Ureter (tissue), 1 donor: ENCODE measurements at places on chromosomes 3 and 15.

- DNase-seq, result no peak
Observed at GRCh38 chr15:57553526-57553925, 38.2 kb upstream of the MYZAP start.

GRCh38 chr3:197434830-197435229, 120.9 kb downstream of the BDH1 start:
- DNase-seq, result no peak

DNA sequence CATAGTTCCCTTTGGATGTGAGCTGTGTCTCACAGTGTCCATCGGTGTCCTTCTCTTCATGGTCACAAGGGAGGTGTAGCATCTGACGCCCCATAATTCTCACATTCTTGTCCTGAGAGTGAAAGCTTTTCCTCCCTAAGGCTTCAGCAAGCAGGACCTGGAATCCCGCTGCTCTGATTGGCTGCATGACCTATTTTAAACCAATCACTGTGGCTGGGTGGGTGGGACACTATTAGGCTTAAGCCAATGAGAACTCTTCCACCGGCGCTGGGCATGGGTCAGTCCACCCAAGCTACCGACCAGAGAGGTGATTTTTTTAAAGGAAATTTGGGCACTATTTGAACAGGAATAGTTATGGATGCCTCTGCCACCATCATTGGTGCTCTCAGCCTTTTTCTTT, 385.9 kb downstream of the MFSD1 start:
- DNase-seq, result no peak

DNA sequence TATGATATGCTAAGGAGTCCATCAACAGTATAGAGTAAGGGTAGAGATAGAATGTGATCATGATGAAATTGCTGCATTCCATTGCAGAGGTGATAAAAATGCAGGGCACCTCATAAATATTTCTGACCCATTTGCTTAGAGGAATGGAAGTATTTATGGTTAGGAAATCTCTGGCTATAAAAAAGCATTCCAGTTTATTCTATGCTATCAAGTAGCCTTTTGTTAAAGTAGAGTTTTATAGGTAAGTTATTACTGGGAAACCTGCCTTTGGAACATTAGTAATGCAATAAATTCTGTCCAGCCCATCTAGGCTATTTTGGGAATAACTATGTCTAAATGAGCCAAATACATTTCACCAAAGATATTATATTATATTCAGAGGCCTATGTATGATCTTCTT, 19.8 kb upstream of the STRIT1 start:
- DNase-seq, result no peak

- DNase-seq, result no peak
Observed at GRCh38 chr3:53022647-53023046, 23.2 kb downstream of the SFMBT1 start.

- no peak for DNase-seq
Observed at GRCh38 chr15:22973286-22973685, 6.9 kb downstream of the CYFIP1 start.

GRCh38 chr3:27681249-27681748, 40.8 kb downstream of the EOMES start:
- DNase-seq, result no peak

DNA sequence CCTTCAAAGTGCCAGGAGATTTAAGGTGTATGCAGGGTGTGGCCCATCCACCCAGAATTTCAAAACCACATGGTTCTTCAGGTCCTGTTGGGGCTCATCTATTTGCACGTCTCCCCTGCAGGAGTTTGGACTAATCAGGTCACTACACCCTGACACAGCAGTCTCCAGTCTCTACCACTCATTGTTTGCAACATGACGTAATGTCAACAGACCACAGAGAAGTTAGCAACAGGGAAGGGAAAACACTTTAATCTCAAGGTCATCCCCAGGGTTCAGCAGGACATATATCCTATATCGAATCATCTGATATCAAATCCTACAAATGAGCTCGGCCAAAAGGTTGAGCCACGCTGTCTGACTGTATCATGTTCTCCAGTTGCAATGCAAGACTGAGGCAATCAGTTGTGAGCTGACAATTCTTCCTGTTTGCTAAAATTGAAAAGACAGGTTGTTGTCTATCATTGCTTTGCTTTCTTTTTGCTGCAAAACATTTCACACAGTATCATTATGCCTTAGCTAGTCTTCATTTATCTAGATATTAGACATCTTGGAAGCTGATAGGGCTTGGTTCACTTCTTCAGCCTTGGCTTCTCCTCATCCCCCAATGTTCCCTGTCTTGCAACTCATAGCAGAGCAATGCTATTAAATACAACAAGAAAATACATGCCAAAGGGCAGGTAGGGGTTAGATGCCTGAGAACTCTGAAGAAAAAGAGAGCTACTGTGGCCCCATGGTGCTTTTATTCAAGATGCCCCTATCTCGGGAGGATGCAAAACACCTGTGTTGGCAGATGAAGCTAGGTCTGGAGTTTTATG, 13.4 kb upstream of the LEKR1 start:
- no peak for DNase-seq

- no peak for DNase-seq
Observed at GRCh38 chr3:165459111-165459510, 262.9 kb upstream of the SLITRK3 start.

DNA sequence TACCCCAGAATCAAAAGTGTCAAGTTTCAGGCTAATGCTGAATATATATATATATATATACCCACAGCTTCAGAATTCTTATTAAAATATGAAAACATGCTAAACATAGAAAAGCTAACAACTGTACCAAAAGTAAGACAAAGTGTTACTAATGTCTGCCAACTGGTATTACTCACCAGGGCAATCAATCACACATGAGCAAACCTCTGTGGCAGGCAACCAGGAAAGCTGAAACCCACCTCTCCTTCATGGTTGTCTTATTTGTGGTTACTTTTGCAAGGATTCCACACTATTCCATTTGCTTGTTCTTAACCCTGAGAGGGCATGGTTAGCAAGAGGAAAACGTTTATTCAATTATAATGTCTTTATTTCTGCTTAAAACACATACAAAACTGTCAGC, 512.3 kb upstream of the MDFIC2 start:
- DNase-seq, result no peak

DNA sequence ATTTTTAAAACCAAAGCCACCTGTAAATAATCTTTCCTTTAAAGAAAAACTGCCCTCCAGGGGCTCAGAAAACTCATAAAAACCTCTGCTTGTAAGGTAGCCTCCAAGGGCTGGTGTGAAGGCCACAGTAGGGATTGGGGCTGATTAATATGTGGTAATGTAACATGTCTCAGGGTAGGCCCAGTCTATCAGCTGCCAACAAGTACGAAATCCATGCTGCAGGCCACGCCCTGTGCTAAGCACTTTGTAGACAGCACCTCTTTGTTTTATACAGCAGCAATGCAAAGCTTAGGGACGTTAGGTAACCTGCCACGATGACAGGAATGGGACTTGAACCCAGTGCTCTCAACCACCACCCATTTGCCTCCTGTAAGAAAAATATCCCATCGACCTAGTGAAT, 65.6 kb upstream of the PRICKLE2 start:
- DNase-seq, result no peak

GRCh38 chr3:129058441-129059200, 2.0 kb upstream of the GP9 start:
- no peak for DNase-seq

- DNase-seq, result no peak
Observed at GRCh38 chr3:32575451-32576113, 4.9 kb upstream of the DYNC1LI1 start.

DNA sequence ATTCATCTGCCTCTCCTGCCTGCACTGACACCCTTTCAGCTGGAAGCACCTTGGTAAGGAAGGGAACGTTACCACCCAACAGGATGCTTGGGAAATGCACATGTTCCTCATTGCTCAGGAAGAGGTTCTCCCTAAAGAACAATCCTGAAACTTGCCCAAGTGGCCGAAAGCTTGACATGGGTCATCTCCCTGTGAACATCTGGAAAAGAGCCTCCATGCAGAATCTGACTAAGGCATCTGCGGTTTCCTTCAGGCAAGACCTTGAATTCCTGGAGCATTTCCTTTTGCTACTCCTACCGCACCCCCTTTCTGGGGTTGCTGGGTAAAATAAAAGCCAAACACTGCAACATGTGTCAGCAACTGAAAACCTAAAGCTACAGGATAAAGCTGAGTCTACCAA, 68.7 kb upstream of the SNRK start:
- no peak for DNase-seq

DNA sequence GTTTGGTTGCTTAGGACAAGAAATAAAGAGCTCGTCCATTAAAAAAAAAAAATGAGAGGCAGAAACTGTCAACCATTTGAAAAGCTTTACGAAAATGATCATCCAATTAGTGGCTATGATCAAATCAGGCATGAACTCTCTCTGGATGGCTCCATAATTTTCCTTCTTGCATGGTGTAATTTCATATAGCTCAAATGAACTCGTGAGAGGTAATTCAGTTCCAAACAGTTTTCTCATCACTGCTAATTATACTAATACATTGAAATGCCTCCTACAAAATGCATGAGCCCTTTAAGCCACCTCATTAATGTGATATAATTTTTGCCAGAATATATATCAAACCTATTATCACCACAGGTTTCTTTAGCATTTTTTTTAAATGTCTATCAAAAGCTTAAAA, 239.5 kb upstream of the MEIS2 start:
- no peak for DNase-seq

- no peak for DNase-seq
Observed at GRCh38 chr3:67349551-67350174, 304.7 kb downstream of the SUCLG2 start.

DNA sequence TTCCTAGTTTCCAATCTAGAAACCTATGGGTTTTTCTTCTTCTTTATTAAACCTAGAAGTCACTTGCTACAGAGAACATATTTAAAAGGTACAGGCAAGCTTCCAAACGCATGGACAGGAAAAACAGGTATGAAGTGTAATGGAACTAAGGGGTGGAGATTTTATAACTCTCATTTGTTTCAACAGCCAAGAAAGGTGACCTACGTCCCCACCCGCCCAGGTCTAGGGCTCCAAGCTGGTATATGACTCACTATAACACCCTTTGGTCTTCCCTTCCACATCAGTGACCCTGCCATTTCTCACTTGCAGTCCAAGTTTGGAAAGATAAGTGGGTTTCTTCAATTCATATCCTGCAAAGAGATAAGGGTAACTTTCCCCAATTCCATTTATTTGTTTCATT, 6.0 kb upstream of the LIPH start:
- peak; percentile 77 for DNase-seq

DNA sequence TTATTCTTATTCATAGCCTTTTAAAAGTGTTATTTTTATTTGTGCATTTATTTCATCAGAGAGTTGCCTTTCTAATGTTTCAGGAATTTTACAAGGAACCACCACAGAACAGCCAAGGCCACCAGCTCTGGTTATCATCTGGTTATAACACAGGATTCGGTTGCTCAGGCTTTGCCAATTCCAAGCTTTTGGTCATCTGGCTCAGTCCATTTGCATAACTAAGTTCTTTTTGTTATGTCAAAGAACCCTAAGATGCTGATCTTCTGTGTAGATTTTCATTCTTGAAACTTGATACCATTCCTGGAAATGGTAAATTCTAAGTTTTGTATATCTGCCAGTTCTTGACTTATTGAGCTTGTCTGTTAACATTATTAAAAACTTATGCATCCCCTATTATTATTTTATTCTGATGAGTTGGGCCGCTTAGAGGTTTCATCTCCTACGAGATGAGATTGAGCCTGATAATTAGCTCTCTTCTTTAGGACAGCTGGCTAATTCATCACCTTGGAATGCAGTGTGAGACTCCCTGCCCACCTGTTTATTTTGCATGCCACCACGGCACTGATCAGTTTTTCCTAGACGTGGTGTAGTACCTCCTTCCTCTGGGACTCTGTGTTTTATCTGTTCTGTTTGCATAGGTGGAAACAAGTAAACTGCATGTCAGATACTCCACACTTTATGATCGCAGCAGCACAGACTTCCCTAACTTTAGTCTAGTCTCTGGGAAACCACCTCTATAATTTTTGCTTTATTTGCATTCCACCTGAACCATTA, 264.8 kb downstream of the SLCO3A1 start:
- DNase-seq, result no peak

DNA sequence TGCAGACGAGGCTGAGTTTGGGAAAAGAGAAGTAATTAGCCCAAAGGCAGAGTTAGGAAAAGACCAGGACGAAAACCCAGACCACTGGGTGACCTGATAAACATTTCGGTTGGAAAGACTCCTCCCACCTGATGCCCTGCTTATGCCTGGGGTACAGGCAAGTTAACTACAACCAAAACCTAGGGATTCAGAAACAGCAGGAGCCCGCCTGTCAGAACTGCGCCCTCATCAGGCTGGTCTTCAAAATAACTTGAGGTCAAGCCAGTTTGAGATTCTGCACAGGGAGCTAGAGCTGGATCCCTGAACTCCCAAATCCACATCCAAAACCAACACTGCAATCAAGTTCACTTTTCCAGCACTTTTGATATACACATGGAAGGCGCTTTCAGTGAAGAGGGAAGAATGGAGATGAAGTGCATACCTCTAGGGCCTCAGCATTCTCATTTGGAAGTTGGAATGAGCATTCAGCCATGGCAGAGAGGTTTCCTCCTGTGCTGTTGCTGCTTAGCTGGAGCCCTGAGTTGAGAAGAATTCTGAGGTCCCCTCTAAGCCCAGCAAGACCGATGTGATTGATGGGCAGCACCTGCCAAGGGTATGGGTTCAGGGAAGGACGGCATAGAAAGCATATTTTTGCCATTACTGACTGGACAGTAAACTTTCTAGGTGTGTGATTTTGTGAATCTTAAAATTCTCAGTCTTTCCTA, 11.6 kb downstream of the TSEN2 start:
- no peak for DNase-seq

DNA sequence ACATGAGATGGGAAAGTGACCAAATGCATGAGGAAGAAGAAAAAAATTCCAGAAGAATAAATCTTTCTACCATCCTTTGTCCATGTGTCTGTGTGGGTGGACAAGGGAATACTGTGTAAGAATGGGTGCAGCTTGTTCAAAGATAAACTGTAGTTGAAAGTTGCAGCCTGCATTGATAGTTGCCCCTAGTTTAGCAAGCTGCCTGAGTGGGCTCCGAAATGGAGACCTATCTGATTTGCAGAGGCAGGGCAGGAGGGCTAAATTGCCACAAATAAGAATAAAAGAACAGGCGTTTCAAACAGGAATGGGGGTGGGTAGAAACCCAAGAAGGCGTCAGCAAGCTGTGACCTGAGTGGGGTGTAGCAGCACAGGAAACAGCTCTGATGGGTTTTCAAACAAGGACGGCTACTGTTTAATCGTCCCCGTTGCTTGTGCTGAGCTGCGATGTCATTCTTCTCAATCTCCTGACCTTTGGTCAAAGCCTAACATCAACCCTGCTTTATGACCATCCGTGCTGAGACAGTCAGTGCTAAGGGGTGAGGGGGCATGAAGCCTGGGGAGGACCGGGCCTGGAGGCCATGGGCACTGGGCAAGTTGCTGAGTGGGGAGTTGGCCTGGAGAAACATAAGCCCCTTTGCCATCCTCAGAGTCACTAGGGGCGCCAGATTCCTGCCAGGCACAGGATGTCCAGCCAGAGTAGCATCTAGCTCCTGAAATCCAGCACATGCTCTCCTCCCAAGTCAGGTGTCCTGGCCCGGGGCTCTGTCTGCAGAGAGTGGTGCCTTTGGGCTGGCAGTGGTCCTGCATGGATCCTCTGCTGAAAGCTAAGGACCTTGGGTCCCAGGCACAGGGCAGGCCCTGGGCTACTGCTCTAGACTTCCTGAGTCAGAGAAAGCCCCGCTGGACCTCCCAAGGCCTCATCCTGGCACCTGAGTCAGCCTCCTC, 19.2 kb upstream of the C15orf39 start:
- DNase-seq, result no peak
